ENCODE measurements at places on chromosomes 11 and 22.

GRCh38 chr11:79381036-79381435, 59.8 kb downstream of the TENM4 start:
- DNase-seq, result no peak

- peak; percentile 87 for DNase-seq
These were observed 14.4 kb downstream of the IL18BP start for GRCh38 chr11:72012897-72013721.

- DNase-seq, result peak; percentile 76
These were observed 40.5 kb downstream of the GGTLC2 start for GRCh38 chr22:22684580-22685561.

- peak; percentile 25 for DNase-seq
These were observed 37.3 kb upstream of the TECTA start for GRCh38 chr11:121063728-121064127.

DNA sequence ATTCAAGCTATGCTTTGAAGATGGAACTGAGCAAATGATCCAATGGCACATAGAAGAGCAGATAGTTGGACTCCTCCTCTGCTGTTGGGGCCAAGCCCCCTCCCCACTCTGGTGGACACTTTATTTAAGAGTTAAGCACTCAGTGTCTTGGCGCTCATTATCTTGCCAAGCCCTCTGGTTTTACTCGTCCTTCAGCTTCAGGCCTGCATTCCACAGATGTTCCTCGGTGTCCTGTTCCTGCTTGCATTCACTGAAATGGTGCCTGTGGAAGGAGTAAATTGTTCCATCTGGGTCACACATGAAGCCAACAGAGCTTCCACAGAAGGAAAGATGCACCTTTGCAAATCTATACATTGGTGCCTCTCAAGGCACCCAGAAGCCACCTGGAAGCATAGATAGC, 26.1 kb downstream of the MAML2 start:
- DNase-seq, result no peak

- DNase-seq, result no peak
These were observed 6.4 kb upstream of the DPP3 start for GRCh38 chr11:66473608-66474515.

DNA sequence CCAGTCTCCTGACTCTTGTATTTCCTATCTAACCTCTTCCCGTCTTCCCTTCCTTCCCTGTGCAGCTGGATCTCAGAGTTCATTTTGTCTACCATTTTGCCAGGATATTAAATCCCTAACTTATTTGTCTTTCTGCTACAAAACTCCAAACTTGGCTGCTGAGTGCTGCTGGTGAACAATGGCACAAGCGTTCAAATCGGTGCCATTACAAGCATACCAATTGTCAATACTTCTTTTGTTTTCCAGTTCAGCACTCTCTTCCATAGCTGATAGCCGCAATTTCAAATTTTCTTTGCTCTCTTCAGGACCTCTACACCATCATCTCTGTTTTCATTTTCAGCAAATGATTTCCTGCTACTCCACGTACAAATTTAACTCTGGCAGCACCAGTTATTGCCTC, 13.4 kb downstream of the IL18 start:
- no peak for DNase-seq

GRCh38 chr11:56846631-56847576, 98.4 kb upstream of the OR9G4 start:
- no peak for DNase-seq

DNA sequence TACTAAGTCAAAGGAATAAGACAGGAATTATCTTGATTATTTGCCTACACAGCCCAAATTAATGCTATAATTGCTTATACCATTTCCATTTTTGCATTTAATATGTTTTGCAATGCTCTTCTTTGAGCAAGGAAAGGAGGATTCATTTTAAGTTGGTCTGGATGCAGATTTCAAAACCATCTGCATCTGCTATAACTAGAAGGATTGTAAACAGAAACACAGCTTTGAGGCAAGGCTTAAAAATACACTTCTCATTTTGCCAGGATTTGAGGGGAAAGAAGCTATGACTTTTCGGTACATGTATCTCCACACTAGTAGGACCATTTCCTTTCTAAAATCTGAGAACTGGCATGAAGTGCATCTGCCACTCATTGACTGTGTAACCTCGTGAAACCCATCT, 95.9 kb upstream of the MTNR1B start:
- DNase-seq, result no peak

GRCh38 chr11:69061713-69062053, 13.0 kb downstream of the TPCN2 start:
- DNase-seq, result no peak

DNA sequence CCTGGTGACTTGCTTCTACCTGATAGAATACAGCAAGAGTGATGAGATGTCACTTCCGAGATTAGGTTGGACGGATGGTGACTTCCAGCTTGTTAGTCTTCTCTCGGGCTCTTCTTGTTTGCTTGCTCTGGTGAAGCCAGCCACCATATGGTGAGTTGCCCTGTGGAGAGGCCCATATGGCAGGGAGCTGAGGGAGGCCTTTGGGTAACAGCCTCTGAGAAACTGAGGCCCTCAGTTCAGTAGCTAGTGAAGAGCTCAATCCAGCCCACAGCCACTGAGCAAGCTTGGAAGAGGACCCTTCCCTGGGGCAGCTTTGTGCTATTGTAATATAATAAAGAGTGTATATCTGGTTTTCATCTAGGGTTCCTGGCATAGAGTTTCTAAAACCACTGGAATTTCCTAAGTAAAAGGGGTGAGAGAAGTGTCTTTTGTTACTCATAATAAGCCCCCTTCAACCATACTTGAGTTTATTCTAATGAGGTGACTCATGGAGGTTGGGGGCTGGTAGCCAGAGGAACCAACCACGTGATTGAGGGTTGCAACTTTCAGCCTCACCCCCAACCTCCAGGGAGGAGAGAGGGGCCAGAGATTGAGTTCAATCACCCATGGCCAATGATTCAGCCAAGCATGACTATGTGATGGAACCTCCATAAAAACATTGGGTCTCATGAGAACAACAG, 8.0 kb upstream of the TPCN2 start:
- DNase-seq, result peak; percentile 79

GRCh38 chr11:133070021-133070713, 462.1 kb downstream of the OPCML start:
- no peak for DNase-seq

DNA sequence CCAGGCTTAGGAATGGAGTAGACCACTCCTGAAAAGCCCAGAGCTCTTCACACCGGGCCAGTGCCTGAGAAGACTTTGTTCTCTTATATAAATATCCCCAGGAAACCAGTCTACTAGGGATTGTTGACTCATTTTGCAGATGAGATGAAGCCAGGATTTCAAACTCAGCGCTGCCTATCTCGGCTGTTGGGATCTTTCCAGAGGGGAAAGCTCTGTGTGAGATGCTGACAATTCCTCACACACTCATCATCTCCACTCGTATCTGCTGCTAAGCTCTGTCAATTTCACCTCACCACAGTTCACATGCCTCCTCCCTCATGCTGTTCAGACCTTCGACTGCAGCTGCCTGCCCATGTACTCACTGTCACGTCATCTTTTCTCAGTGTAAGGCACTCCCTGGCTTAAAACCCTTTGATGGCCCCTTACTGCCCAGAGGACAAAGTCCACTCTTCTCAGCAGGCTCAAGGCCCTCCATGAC, 12.5 kb downstream of the USH1C start:
- peak; percentile 51 for DNase-seq

GRCh38 chr11:112727341-112727841, 233.8 kb upstream of the NCAM1 start:
- DNase-seq, result no peak

GRCh38 chr11:72039031-72039855, 40.5 kb downstream of the IL18BP start:
- peak; percentile 58 for DNase-seq

DNA sequence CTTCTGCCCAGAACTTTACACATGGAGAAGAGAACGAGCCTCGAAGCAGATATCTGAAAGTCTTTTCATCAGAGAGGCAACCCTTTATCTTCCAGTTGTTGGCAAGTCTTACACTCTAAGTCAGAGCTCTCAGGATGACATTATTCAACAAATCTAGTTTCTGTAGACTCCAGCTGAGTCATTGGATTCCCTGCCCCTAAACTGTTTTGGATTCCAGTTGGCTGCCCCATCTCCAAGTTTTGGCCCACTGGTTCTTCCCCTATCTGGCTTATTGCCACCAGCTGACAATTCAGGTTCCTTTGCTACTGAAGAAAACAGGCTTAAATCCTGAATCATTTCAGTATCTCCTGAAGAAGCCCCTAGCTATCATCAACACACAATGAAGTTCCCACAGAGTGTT, 14.2 kb downstream of the SAAL1 start:
- DNase-seq, result no peak

DNA sequence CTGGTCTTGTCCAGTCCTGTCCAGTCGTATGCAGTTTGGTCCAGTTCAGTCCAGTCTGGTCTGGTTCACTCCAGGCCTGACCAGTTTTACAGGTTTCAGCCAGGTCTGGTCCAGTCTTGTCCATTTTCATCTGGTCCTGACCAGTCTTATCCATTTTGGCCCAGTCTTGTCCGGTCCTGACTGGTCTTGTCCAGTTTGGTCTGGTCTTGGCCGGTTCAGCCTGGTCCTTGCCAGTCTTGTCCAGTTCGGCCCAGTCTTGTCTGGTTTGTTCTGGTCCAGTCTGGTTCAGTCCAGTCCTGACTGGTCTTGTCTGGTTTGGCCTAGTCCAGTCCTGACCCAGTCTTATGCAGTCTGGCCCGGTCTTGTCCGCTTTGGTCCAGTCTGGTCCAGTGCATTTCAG, 380.2 kb downstream of the OR4C45 start:
- DNase-seq, result no peak

DNA sequence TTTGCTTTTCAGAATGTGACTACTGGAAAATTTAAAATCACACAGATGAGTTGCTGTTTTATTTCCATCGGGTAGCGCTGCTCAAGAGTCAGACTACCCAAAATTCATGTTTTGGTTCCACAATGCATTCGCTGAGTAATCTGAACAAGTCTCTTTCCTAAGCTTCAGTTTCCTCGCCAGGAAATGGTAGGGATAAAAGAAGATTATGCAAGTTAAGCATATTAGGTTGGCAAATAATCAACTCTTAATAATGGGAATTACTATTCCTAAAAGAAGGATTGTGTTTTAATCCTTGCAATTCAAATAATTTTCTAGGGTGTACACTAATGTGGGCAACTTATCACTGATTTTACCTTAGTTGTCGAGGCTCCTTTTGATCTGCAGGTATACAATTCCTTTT, 326.5 kb downstream of the LARGE1 start:
- no peak for DNase-seq

DNA sequence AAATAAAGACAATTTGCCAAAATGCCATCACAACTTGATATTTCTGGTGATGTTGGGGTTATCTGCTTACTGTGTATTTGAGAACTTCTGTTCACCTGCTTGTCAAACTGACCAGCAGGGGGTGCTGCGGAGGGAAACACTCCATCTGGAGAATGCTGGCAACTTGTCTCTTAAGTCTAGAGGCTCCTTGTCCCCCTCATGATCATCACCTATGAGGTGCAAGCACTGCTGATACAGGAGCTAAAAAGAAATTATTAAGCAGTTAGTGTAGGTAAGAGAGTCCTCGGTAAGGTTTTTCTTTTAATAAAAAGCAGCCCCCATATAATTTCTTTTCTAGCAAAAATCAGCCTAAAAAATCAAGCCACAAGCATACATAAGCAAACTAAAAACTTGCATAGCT, 32.7 kb upstream of the GLYATL1B start:
- peak; percentile 57 for DNase-seq

DNA sequence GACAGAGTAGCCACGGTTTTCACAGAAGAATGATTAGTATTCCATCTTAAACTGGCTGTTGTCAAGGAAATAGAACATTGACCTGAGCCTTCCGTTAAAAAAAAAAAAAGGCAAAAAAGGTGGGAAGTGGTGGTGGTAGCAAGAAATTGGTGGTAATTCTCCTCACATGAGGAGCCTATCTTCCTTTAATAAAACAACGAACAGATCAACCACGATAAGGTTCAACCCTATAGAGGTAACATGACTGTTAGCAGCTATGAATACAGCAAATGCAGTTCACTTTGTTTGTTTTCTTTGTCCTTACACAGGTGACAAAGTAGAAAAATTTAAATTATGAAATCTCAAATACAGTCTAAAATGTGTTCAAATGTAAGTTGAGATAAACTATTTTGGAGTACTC, 181.6 kb downstream of the TTC28 start:
- no peak for DNase-seq

GRCh38 chr22:44719586-44720368, 17.8 kb downstream of the PRR5 start:
- DNase-seq, result no peak

DNA sequence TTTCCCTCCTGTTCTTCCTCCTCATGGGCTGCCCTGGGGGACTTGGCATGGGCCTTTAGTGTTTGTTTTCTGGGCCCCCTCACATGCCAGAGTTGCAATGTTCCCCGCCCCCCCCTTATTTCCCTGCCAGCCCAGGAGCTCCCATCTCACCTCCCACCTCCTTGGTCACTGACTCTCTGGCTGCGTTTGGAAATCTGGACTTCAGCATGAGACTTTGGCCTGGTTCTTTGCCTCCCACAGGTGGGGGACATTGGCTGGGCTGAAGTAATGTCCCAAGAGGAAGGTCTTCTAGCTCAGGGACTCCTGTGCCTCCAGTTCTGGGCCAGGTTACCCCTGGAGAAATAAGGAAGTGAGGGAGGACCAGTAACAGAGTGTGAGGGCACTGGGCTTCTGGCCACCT, 7.0 kb downstream of the MTFP1 start:
- no peak for DNase-seq

DNA sequence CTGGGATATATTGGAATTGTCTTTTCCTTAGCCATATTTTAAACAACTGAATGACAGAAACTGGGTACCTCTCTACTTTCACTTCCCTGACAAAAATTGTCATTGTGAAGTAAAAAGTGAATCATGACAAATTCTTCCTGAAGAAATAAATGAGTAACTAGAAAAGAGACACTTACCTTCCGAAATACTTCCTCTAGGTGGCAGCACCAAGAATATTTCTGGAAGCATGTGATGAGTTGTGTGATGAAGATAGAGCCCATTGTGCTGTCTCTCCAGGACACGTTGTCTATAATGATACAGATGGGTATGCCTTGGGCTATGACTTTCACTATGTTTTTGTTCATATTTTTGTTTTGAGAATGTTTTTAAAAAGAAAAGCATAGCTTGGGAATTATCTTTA, 21.5 kb downstream of the CASP4 start:
- DNase-seq, result peak; percentile 78

- DNase-seq, result peak; percentile 66
These were observed 36.2 kb downstream of the LIF start for GRCh38 chr22:30210235-30210909.

DNA sequence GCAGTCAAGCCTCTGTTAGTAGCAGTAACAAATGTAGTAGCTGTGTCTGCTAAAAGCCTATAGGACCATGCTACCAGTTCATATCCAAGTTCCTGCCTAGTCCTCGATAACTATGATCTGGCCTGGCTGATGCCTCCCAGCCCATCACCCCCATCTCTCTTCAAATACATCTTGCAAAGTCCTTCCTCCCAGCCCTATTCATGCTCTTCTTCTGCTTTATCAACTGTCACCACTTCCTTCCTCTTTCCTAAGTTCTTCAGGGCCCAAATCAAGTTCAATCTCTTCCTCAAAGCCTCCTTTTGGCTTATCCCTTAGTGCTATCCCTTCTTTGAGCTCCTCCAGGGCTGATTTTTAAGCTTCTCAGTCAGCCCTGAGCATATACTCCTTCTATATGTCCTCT, 150.9 kb upstream of the THY1 start:
- DNase-seq, result no peak

- DNase-seq, result no peak
These were observed 6.4 kb upstream of the ATG16L2 start for GRCh38 chr11:72807792-72808191.
